ENCODE measurements at places on chromosomes 6 and 20. TPM values are rescaled to one million over a fixed set of nuclear protein-coding genes. Genes with fewer than 3 reads are reported as not detected.

The RAET1G gene
- total RNA-seq = 5.6 TPM

The OR2H1 gene
- total RNA-seq = not detected

The RBM24 gene
- total RNA-seq = 1.0 TPM

The COL12A1 gene
- total RNA-seq = 46.6 TPM

The SEL1L2 gene
- total RNA-seq = not detected

The SLC17A2 gene
- total RNA-seq = not detected

The PDE10A gene
- 2.5 TPM for total RNA-seq

The ACTL10 gene
- total RNA-seq = 3.4 TPM

The HLA-DOA gene
- 8.9 TPM for total RNA-seq

The TUBB2B gene
- total RNA-seq = 19.3 TPM

The PGC gene
- not detected for total RNA-seq

GRCh38 chr20:58650181-58650775 is 805 bp upstream of the STX16 start:
- DNase-seq = no peak

DNA sequence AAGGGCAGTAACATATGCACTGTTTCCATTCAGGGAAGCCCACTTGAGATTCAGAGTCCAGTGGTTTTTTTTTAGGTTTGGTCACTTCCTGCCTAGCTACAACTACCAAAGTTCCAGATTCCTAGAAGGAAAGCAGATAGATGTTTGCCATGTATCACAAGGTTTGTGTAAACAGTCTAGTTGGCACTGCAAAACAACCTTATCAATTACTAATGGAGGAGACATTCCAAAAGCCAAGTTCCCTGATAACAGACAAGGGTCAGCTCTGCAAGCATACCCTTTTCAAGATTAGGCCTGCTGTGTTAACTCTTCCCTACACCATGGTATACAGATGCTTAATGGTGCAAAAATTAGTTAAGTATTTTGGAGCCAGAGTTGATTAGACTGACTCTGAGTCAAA is 141.3 kb upstream of the GLP1R start:
- no peak for DNase-seq

DNA sequence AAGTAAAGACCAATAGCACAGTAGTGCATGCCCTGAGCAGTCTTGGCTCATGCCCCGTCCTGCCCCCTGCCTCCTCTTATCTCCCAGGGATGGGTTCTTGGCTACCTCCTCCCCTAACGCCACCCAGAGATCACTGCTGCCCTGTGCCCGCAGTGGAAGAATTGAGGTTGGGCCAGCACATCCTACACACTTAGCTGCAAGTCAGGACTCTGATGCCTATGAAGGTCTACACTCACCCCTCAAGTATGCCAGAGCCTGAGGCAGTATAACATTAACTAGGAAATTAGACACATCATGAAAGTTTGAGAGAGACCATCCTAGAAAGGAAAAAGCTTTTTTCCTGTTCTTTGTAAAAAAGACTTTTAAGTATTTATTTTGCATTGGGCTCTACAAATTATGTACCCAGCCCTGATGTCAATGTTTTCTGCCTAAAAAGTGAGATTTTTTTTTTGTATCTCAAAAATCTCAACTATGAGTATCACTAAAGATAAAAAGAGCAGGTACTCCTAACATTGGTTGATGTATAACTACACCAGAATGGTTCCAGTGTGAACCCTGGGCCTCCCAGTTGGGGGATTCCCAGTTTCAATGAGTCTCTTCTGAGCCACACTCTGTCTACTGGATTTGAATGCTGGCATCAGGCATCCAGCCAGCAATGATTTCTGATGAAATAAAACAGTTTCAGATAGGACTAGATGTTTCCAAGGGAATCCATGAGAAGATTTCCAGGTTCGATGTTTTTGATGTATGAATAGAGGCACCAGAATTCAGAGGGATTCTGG is 115.4 kb downstream of the ISM1 start:
- DNase-seq = no peak

DNA sequence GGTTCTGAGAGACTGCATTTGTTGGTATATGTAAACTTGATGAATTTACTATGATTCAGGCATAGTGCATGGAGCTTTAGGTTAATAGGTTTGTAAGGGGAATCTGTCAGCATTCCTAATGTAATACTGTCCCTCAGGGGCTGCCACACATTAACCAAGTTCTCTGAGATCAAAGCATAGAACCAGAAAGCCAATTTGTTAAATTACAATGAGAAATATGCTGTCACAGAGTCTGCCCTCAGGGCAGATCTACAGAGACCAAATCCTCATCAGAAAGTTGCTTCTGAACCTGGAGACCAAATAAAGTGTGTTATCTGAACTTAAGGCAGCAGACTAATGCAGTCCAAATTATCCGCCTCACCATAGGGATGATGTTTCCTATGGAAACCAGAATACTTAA is 250.8 kb upstream of the HTR1E start:
- no peak for DNase-seq

GRCh38 chr6:29953001-29953441 is 10.7 kb downstream of the HLA-A start:
- no peak for DNase-seq

DNA sequence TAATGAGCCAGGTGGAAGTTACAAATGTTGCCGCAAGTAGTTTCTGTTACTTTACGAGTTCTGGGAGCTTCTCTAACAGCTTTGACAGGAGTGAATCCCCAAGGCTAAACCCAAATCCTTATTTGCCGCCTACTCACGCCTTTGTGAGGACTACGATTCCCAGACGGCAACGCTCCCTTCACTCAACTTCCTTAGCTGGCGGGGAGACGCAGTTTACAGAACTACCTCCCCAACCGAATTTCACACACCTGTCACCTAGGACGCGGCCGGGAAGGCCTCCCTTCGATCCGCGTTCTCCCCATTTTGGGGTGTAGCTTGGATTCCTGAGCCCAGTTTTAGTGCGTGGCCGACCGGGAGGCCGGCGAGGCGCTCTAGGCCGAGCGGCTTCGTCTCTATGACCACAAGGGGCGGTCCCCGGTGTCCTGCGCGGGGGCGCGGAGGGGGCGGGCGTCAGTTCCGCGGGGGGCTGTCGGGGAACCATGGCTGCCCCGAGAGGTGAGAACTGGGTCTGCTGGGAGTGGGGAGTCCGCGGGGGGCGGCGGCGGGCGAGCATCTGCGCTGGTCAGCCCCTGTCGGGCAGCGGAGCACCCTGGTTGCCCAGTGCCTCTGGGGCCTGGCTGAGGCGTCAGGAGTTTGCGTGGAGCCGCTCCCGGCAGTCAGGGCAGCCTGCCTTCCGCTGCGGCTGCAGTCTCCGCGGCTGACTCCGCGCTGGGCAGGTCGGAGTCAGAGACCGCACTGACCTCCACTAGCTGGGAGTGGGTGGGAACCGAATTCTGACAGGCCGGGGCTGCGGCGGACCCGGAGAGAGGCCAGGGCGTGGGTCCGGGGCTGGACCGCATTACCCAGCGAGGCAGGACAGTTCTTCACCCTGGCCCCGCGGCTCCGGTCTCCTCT is at the start of gene SLC35A1:
Gene SLC35A1, plus strand, starts transcription at position 450 of the 894 bp plus-strand sequence. Its CDS starts 30 bp downstream, at position 480.
- DNase-seq = peak; percentile 93

DNA sequence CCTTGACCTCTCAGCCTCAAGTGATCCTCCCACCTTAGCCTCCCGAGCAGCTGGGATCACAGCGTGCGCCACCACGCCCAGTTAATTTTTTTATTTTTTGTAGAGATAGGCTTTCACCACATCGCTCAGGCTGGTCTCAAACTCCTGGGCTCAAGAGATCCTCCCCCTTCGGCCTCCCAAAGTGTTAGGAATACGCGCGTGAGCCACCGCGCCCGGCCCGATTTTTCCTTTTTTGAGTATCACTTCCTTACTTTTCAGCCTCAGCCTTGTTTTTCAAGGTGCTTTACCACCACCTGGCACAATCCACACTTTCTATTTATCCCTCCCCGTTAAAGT is 791 bp upstream of the STX11 start:
- DNase-seq = no peak

DNA sequence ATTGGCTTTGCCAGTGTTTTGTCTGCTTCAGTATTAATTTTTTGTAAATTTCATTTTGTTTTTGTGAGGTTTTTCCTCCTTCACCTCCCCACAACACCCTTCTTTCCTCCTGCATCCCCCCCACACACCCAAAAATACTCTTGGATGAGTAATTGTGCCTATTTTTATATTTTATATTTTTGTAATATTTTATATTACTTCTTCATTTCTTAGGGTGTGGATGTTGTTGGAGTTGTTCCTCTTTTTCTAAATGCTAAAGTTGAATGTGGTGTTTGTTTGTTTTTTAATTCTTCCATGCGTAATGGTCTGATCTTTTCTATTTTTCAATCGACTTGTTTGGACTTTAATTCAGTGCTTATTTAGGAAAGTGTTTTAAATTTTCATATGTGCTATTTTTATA is 420.5 kb upstream of the SOX4 start:
- DNase-seq = no peak

GRCh38 chr6:166989427-166990032 is 9.7 kb upstream of the CEP43 start:
- no peak for DNase-seq

- DNase-seq = no peak
Observed at GRCh38 chr6:155100087-155100486, 105.0 kb downstream of the TIAM2 start.

GRCh38 chr6:16481697-16482399 is 243.5 kb downstream of the GMPR start:
- no peak for DNase-seq

- no peak for DNase-seq
Observed at GRCh38 chr6:109285366-109285765, 96.9 kb downstream of the CD164 start.

- DNase-seq = no peak
Observed at GRCh38 chr6:129793447-129793846, 67.7 kb downstream of the TMEM244 start.

DNA sequence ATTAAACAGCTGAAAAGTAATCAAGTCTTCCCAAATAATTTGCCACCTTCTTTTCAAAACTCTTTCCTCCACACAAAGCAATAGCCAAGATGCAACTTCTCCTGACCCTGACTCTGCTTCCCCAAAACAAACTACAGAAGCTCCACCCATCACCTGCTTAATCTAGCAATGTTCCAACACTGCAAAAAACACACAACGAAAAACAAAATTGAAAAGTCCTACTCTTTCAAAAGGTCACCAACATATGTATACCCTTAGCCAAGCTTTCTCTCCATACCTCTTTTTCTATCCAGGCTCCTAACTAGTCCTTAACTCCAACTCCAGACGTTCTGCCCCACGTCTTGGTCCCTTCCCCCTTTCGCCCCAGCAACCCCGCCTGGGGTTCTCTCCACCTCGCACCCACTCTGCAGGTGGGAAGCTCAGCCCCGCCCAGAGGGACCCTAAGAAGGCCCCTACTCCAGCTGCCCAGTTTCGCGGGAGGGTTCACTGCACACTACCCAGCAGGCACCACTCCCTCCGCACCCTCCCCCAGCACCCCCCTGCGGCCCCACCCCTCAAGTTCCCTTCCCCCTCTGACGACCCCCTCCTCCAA is 717 bp downstream of the CSNK2A1 start:
- peak; percentile 66 for DNase-seq

DNA sequence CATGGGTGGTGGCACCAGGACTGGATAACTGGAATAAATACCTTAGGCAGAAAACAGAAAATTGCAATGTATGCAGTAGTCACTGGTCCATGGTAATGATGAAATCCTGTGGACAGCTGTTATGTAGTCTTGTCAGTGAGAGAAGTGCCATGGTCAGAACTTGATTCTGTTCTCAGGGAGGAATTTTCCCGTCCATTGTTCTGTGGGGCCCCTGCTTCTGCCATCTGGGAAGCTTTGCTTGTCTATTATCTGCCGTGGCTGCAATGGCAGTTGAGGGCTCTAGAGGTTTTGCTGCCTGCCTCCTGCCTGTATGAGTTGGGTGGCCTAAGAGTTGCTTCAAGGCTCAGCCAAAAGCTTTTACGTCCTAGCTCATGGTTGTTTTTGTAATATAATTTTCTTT is 126.8 kb upstream of the SLC35B3 start:
- DNase-seq = no peak

DNA sequence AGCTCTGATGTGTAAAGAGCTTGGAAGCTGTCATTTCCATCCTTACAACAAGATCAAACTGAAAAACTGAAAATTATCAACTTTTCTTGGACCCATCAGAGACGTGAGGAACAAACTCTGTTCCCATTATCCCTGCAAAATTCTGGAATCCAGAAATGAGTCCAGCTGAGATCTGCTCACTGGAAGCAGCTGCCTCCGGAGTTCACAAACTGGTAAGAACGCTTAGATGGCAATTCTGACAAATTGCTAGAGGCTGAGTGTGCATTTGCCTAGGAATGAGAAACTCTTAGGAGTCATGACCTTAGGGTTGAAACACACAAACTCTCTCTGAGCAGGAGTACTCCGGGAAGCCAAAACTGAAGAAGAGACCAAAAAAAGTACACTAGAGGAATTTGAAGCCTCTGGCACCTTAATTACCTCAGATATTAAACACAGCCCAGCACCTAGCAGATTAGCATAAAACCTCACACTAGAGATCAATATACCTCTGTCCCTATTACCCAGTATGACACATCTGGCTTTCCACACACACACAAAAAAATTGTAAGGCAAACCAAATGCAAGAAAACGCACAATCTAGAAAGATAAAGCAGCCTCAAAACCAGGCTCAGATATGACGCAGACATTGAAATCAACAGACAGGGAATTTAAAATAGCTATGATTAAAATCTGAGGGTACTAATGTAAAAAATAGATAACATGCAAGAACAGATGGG is 233.5 kb upstream of the SGK1 start:
- DNase-seq = no peak

GRCh38 chr6:143680141-143680540 is 2.4 kb downstream of the PHACTR2 start:
- DNase-seq = no peak

GRCh38 chr20:20440886-20441658 is 73.2 kb downstream of the INSM1 start:
- DNase-seq = no peak

DNA sequence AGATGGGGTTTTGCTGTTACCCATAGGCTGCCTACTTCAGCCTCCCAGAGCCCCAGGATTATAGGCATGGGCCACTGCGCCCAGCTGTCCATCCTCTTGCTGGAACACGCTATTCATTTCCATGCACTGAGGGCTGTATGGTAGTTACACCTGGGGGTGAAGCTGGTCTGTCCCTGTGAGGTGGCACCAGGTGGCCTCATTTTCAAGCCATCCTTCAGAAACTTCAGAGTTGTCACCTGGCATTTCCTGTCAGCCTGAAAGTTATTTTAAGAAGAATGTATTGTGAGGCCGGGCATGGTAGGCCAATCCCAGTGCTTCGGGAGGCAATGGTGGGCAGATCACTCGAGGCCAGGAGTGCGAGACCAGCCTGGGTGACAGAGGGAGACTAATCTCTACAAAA is 147.6 kb downstream of the DTNBP1 start:
- no peak for DNase-seq

GRCh38 chr6:160300076-160300695 is 41.6 kb upstream of the SLC22A2 start:
- no peak for DNase-seq

- DNase-seq = no peak
Observed at GRCh38 chr6:113055061-113055460, 707.9 kb downstream of the RFPL4B start.

GRCh38 chr20:36631646-36632045 is 14.3 kb downstream of the SLA2 start:
- DNase-seq = no peak
